ENCODE measurements at places on chromosomes 12 and 14.

DNA sequence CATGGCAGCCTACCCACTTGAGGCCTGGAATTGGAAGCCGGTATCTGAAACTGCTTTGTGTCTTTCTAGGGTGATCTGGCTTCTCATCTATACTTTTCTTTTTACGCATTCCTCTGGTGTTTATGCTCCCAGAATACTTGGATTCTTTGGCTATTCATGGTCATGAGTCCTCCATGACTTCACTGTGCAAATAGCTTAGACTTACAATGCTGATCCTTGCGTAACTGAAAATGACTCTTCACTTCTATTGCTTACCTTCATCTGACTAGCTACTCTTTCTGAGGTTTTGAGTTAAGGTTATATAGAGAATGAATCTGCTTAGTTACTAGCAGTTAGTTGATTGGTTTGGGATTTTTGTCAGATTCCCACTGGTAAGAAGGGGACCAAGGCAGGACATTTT is 121.7 kb upstream of the NOVA1 start:
- DNase-seq: no peak
- H3K4me1 ChIP-seq: no peaks in the 10 kb centered on the region
- no peaks in the 10 kb centered on the region for H3K27me3 ChIP-seq
- no peak overlapping the region for H3K4me3 ChIP-seq
- no peaks in the 10 kb centered on the region for H3K36me3 ChIP-seq
- no peak overlapping the region for H3K27ac ChIP-seq

GRCh38 chr14:89625244-89625713 is 208.2 kb upstream of the FOXN3 start:
- no peaks in the 10 kb centered on the region for H3K27me3 ChIP-seq
- no peak overlapping the region for H3K27ac ChIP-seq
- no peaks in the 10 kb centered on the region for H3K36me3 ChIP-seq
- DNase-seq: no peak
- no peak overlapping the region for H3K4me3 ChIP-seq

GRCh38 chr14:100012478-100013327 is 52.5 kb upstream of the EVL start:
- no peak overlapping the region for H3K4me3 ChIP-seq
- H3K4me1 ChIP-seq: no peaks in the 10 kb centered on the region
- H3K27me3 ChIP-seq: no peaks in the 10 kb centered on the region

- peaks cover 66% of the 10 kb centered on the region for H3K36me3 ChIP-seq
- DNase-seq: no peak
- no peak overlapping the region for H3K4me3 ChIP-seq
- H3K27ac ChIP-seq: no peak overlapping the region
- no peaks in the 10 kb centered on the region for H3K4me1 ChIP-seq
These were observed 38.5 kb upstream of the KCNK13 start for GRCh38 chr14:90023176-90023896.

- H3K27ac ChIP-seq: peak overlapping the region; percentile 76
- no peak for DNase-seq
- H3K4me3 ChIP-seq: no peak overlapping the region
- no peaks in the 10 kb centered on the region for H3K4me1 ChIP-seq
- H3K27me3 ChIP-seq: no peaks in the 10 kb centered on the region
These were observed 37.9 kb downstream of the RAD9B start for GRCh38 chr12:110540048-110540447.

DNA sequence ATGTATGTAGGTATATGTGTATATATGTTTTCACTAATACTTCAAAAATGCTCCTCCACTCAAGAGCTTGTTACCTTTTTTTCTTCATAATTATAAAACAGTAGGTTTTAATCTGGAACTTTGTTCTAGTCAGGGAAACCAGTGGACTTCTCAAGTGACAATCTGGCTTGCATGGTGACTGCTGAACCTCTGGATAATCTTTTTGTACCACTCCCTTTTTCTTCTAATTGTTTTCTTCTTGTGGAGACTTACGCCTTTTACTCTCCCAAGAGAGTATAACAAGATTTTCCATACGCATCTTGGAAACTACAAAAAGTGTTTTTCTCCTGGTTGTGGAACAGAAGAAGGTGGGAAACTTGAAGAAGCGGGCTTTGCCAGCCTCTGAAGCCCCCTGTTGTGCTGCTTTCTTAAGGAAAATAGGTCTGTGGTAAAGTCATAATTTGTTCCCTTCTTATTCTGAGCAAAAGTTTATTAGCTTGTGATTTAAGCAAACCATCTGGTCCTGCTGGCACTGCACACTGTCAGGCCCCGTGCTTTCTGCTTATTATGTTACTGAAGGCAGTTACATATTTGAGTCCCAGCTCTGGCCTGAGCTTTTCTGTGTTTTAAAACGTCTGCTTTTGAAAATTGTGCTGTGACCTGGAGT is 291.8 kb downstream of the ERC1 start:
- no peaks in the 10 kb centered on the region for H3K36me3 ChIP-seq
- H3K4me1 ChIP-seq: no peaks in the 10 kb centered on the region
- no peak overlapping the region for H3K27ac ChIP-seq
- H3K27me3 ChIP-seq: no peaks in the 10 kb centered on the region
- no peak overlapping the region for H3K4me3 ChIP-seq

DNA sequence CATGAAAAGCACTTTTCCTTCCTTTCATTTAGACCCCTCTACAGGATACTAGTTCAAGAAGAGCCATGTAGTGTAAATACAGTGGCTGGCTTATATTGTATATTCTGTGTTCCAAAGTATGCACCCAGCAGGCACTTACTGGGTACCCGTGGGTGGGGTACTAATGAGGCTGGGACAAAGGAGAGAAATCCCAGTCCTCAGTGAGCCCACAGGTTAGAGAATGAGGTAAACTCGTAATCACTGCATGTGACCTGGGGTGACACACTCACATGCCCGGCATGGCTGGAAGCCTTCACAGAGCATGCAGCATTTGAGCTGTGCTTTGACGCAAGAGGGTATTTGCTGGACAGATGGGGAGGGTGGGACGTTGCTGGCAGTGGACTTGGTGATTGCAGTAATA is 17.1 kb downstream of the SLC24A4 start:
- no peak for DNase-seq
- H3K36me3 ChIP-seq: no peaks in the 10 kb centered on the region
- no peaks in the 10 kb centered on the region for H3K4me1 ChIP-seq
- H3K27me3 ChIP-seq: no peaks in the 10 kb centered on the region

- no peaks in the 10 kb centered on the region for H3K4me1 ChIP-seq
- no peaks in the 10 kb centered on the region for H3K27me3 ChIP-seq
- no peak overlapping the region for H3K4me3 ChIP-seq
These were observed 307.8 kb upstream of the PRKD1 start for GRCh38 chr14:30235485-30235884.

GRCh38 chr12:55728186-55728938 is 447 bp downstream of the CD63 start:
- peak overlapping the region; percentile 98 for H3K27ac ChIP-seq
- H3K36me3 ChIP-seq: peaks cover 24% of the 10 kb centered on the region
- peak; percentile 86 for DNase-seq
- peak overlapping the region; percentile 97 for H3K4me3 ChIP-seq

- DNase-seq: no peak
- H3K4me1 ChIP-seq: peaks cover 9% of the 10 kb centered on the region
- H3K27ac ChIP-seq: no peak overlapping the region
- H3K27me3 ChIP-seq: no peaks in the 10 kb centered on the region
- no peak overlapping the region for H3K4me3 ChIP-seq
- no peaks in the 10 kb centered on the region for H3K36me3 ChIP-seq
These were observed 119.2 kb downstream of the PELI2 start for GRCh38 chr14:56237398-56237797.

DNA sequence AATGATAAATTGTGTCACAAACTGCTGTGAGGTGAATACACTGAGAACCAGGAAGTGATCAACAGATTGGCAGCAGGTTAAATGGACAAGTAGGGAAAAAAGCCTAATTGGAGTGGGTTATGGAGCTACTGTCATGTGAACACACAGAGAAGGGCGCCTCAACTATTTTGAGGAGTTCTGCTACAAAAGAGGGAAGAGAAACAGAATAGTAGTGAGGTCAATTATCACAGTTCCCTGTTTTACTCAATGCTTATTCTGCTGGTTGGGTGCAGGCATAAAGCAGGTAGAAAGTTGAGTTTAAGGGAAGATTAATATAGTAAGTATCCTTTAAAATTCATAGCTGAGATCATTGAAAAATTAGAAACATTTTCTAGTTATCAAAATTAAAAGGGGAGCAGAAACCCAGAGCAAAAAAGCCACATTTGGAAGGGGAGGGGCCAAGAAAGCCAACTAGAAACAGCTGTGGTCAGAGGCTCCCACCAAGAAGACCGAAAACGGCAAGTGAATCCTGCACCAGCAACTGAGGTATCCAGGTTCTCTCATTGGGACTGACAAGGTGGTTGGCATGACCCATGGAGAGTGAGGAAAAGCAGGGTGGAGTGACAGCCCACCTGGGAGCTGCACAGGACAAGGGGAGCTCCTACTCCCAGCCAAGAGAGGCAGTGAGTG is 105.7 kb downstream of the ZC3H14 start:
- no peaks in the 10 kb centered on the region for H3K4me1 ChIP-seq
- no peaks in the 10 kb centered on the region for H3K27me3 ChIP-seq
- DNase-seq: no peak
- H3K27ac ChIP-seq: no peak overlapping the region
- no peak overlapping the region for H3K4me3 ChIP-seq

- H3K4me3 ChIP-seq: no peak overlapping the region
- no peak for DNase-seq
- peaks cover 14% of the 10 kb centered on the region for H3K4me1 ChIP-seq
- no peaks in the 10 kb centered on the region for H3K36me3 ChIP-seq
These were observed 56.2 kb upstream of the FERMT2 start for GRCh38 chr14:53006931-53007562.

DNA sequence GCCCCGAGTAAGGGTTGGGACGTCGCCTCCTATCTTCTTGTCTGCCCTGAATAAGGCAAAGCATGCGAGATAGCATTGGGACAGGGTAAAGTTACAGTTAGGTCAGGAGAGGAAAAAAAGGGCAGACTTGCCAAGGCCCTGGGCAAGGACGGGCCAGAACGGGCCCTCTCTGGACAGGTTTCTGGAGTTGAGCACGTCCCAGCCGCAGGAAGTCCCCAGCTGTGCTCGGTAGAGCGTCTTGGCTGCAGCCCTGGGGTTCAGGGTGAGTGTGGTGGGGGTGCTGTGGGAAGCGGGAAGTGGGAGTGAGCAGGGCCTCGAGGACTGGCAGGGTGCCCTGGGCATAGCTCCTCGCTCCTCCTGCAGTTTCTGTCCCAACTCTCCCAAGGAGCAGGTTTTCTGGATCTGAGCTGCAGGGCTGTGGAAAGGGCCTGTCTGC is 5.4 kb downstream of the RPS6KL1 start:
- H3K4me1 ChIP-seq: peaks cover 31% of the 10 kb centered on the region
- peaks cover 8% of the 10 kb centered on the region for H3K36me3 ChIP-seq
- peak overlapping the region; percentile 57 for H3K27ac ChIP-seq
- H3K27me3 ChIP-seq: no peaks in the 10 kb centered on the region

- no peak for DNase-seq
- no peak overlapping the region for H3K4me3 ChIP-seq
- H3K4me1 ChIP-seq: no peaks in the 10 kb centered on the region
- H3K27me3 ChIP-seq: peaks cover 3% of the 10 kb centered on the region
These were observed 50.8 kb upstream of the ELK3 start for GRCh38 chr12:96143392-96143791.

DNA sequence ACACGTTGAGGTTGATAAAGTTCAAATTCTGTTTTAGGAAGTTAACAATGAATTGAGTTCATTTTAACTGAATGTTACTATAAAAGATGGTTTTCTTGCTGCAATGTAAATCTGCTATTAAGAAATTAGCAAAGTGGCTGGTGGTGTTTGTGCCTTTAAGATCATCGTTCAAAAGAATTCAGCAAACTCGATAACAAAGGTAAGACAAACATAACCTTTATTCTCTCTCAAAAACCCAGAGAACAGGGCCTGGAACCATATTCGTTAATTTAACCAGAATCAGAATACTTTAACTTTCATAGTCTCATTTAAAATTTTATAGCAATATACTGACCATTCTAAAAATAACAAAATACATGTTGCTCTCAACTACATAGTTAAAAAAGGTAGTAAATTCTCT is 3.4 kb downstream of the TMEM30B start:
- DNase-seq: no peak
- H3K27me3 ChIP-seq: no peaks in the 10 kb centered on the region
- peaks cover 11% of the 10 kb centered on the region for H3K36me3 ChIP-seq
- H3K4me1 ChIP-seq: peaks cover 8% of the 10 kb centered on the region

GRCh38 chr12:52822771-52823510 is 9.0 kb upstream of the KRT4 start:
- no peaks in the 10 kb centered on the region for H3K4me1 ChIP-seq
- no peak overlapping the region for H3K27ac ChIP-seq
- DNase-seq: no peak
- H3K36me3 ChIP-seq: no peaks in the 10 kb centered on the region
- no peak overlapping the region for H3K4me3 ChIP-seq

DNA sequence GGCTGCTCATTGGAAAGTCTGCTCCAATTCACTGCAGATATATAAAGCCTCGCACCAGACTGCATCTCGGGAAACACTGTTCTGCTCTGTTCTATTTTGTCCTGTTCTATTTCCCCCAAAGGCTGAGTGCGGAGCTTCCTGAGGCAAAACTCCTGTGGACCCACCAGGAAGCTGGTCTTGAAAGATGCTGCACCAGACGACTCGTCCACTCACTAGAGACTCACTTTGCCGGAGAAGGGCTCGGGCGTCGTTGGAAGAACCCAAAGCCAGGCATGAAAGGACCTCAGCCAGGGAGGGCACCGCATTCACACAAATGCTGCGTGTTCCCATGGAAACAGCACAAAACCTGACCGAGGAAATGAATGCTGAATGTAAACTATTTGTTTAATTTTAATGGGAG is 331.2 kb upstream of the SFSWAP start:
- no peaks in the 10 kb centered on the region for H3K36me3 ChIP-seq
- no peak overlapping the region for H3K4me3 ChIP-seq
- no peak for DNase-seq
- no peaks in the 10 kb centered on the region for H3K4me1 ChIP-seq

Measured in tibial artery (tissue), 4 donors.